ENCODE measurements at places on chromosomes 12 and 14.

DNA sequence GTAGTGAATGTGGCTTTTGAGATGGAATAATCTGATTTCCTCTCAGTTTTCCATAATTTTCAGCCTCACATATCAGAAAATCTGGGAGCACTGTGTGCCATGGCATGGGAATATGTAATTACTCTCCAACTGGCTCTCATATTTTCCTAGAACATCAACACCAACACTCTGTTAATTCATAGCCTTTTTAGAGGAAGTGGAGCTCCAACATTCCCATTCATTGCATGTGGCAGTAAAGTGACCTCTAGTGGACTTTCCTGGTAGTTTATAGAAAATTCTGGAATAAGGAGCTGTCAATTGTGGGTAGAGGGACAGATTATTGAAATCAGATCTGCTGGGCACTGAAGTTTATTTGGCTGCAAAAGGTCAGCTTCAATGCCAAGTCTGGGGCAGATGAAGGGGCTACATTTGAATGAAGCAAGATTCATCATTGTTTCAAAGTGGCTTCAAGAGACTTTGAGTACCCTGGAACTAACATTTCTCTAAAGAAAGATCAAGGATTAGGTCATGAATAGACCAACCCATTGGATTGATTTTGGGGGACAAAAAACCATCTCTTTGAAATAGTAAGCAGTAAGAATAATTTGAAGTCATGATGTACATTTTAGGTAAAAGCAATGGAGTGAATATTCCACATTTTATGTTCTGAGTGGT is 23.6 kb upstream of the USP44 start:
- DNase-seq = peak; percentile 28

- DNase-seq = no peak
Observed at GRCh38 chr14:69353168-69353567, 44.9 kb downstream of the ERH start.

- no peak for DNase-seq
Observed at GRCh38 chr12:26919216-26919555, 18.6 kb downstream of the INTS13 start.

DNA sequence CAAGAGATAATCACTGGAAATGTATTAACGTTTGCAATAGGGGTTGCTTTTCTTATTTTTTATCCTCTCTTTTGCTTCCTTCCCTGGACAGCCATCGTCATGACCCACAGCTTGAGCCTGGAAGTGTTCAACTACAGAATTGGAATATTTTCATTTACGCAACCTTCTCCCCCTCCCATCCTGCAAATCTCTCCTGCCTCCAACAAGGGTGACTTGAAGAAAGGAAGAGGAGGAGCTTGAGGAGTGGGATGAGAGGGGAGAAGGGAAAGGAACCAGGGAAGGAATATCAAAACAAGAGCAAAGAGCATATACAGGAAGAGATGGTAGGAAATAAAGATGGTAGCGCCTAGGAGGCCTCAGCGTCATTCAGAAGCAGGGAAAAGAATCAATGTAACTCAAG is 1.6 kb upstream of the MANSC4 start:
- no peak for DNase-seq

DNA sequence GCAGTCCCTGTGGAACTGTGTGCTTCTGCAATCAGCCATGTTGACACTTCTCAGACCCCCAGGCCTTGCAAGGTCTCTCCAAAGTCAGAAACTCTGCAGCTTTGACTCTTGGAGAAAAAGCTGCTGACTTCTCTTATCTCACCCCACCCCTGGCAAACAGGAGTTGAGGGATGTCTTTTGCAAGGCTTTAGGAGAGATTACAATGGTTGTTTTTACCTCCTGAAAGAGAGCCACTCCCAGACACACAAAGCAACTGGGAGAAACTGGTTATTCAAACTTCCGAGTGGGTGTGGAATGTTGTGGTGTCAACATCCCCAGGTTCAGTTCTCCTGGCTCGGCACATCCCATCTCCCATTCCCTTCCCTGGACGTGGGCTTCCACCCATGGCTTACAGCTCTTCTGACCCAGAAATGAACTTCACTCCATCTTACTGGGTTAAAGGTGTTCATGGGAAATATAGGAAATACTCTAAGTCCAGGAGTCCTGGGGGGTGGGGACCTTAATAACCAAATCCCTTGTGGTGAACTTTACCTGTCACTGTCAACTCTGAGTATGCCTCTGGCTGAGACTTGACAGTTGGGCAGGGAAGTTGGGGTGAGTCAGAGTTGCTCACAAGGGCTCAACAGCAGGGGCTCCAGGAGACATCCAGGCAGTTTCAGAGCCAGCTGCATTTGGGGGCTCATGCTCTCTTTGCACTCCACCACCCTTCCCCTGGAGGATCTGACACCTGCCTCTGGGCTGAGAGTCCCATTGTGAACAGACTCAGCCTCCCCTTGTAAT is 41.9 kb downstream of the CCDC177 start:
- DNase-seq = no peak

DNA sequence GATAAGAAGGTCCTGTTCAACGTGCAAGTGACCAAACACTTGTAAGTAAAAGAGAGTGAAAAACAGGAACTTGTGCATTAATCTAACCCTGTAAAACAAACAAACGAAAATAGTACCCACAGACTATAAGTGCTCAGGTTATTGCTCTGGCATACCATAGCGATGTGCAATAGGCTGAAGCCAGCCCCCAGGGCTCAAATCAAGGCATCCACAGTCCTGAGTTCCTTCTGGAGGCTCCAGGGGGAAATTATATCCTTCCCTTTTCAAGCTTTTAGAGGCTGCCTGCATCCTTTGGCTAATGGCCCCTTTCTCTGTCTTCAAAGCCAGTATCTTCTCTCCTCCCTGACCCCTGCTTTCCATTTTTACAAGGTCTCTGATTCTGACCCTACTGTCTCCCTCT is 8.1 kb upstream of the CMAS start:
- DNase-seq = no peak

DNA sequence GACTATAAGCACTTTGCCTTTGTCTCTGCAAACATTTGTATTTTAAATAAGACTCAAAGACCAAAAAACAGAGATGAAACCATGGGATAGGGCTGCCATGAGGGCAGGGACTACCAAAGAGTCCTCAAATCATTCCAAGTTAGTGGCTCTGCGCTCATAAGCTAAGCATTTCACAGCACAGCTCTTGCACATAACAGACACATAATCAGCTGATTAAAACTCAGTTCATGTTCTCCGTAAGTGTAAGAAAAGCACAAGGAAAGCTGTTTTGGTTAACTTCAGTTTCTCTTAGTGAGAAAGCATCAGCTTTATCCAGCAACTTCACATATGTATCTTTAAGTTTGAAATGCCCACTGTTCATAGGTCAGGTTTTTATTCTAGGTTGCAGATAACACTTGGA is 54.9 kb downstream of the IRAK3 start:
- no peak for DNase-seq

DNA sequence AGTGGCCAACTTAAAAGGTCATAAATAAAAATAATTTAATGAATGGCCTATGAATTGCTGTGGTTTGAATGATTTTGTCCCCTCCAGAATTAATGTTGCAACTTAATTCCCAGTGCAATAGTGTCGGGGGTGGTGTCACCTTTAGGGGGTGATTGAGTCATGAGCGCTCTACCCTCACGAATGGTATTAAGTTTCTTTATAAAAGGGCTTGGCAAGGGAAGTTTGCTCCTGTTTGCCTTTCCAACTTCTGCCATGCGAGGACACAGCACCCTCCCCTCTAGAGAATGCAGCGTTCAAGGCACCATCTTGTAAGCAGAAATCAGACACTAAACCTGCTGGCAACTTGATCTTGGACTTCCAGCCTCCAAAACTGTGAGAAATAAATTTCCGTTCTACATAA is 253.3 kb downstream of the ATXN7L3B start:
- DNase-seq = no peak

DNA sequence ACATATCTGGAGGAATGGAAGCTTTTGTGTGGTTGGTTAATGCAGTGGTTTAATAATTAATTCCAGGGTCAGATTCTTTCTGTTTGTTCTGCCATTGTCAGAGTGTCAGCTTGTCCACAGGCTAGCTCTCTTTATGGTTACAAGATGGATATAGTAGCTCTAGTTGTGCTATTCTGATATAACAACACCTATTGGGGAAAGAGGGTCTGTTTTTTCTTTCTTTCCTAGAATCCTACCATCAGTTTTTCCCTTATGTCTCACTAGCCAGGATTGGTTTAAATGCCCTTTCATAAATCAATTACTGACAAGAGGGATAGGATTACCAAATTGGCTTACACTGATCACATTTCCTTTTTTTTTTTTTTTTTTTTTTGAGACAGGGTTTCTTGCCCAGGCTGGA is 27.8 kb downstream of the CNOT2 start:
- no peak for DNase-seq

DNA sequence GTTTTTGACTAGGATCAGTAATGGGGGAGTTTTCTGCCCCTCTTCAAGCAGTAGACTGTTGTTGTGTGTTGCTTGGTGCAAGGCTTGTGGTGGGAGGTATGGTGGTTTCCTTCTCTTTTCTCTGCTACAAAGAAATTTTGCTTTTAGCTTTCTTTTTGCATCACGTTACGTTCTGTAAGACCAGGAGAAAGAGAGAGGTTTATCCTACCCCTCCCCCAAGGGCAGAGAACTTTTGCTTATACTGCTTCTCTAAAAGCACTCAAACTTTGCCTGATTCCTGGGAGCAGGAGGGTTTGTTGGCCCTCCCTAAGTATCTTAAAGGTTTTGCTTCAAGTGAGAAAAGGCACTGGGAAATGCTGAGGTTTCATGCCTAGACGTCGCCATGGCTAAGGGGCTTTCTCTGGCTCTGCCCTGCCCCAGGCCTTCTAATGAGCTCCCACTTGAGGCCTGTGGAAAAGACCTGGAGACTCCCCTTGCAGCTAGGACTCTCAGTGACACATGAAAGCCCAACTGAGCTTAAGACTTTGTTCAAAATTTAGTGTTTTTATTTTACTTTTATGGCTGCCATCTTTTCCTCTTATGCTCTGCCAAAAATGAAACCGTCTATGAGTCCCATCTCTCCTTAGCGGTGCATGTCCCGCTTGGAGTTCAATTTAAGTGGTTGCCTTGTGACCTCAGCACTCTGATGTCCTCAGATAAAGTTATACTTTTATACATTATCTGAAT is 49.2 kb downstream of the EIF2S3B start:
- no peak for DNase-seq

DNA sequence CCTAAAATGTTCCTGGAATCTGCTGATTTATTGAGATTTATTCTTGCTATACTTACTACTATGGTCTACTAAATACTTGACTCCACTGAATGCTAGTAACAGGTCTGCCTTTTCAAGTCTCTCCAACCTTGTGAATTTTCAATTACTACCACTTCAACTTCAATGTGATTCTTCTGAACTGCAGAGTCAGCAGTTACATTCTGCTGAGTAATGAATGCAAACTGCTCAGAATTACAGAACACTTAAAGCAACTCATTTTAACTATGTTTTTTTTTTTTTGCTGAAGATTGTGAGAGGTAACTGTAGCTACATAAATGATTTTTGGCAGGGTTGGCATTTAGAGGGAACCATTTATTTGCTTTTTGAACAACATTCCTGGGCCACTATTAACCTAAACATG is 41.8 kb downstream of the ARF6 start:
- DNase-seq = no peak

GRCh38 chr12:119288576-119288975 is 46.0 kb upstream of the CCDC60 start:
- DNase-seq = no peak

DNA sequence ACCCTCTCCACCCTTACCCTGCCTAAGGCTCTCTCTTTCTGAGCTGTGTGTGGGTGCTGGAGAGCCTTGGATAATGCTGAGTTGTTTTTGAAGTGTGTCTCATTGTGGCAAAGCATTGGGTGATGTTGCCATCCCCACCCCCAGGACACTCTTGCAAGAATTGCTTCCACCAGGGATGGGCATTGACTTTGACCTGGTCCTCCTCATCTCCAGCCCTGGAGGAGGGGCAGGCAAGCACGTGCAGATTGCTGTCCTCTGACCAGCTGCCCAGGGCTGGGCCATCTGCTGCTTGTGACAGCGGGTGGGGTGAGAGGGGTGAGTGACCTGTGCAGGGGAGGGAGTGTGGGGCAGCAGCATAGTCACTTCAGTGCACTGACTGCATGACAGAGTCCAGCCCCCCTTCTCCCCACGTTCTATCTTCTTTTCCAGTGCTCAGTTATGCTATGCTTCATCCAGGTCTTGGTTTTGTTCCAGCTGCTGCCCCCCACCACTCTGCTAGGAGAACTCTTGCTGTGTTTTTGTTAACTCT is 26.2 kb downstream of the SUSD6 start:
- no peak for DNase-seq

GRCh38 chr14:45838597-45838996 is 585.6 kb upstream of the MIS18BP1 start:
- DNase-seq = no peak

- no peak for DNase-seq
Observed at GRCh38 chr12:31533470-31533869, 57.5 kb downstream of the DENND5B start.

GRCh38 chr12:122183588-122183940 is 641 bp downstream of the LRRC43 start:
- DNase-seq = no peak

- no peak for DNase-seq
Observed at GRCh38 chr14:103059556-103059955, 2.2 kb upstream of the CDC42BPB start.

DNA sequence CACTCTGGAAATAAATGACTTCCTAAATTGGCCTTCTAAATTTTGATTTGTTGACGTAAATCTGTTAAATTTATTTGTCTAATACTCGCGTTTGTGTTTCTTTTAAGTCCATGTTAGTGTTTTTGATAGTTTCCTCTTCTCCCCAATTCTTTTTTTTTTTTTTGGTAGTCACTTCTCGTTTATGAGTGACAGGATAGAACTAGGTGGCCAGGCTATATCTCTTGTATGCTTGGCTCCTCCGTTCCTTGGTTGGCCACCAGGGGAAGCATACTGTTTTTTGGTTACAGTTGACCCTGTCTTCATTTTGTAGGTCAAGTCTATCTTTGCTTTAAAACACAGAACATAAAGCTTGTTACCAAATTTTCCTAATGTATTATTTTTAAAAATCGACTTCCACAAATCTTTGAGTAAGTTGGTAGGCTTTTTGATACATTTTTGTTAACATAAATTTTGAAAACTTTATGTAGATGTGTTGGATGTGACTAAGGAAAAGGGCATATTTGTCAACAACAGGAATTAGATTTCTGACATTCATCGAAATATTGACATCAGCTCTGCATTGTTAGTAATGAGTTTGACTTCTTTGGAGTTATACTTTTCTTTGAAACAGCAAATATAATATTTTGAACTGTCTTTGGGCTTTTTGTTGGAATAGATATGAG is 2.2 kb downstream of the RCOR1 start:
- DNase-seq = peak; percentile 6

- DNase-seq = no peak
Observed at GRCh38 chr14:87615047-87615446, 377.9 kb downstream of the GALC start.

GRCh38 chr12:8948701-8949341 is 624 bp downstream of the M6PR start:
- DNase-seq = no peak

DNA sequence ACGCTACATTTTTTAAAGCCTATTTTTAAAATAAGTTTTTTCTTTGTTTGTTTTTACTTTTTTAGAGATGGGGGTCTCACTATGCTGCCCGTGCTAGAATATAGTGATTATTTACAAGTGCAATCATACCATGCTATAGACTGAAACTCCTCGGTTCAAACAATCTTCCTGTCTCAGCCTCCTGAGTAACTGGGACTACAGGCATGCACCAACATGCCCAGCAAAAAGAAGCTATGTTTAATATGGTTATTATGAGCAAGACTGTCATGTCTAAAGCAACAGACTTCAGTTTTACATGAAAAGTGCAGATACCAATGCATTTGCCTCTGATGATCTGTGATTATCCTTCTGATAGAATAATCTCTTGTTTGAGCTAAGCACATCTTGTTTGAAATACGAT is 45.6 kb upstream of the SGPP1 start:
- DNase-seq = no peak

- DNase-seq = no peak
Observed at GRCh38 chr14:76456200-76456599, 80.3 kb downstream of the ESRRB start.
